ENCODE measurements at places on chromosomes 3 and 15.

DNA sequence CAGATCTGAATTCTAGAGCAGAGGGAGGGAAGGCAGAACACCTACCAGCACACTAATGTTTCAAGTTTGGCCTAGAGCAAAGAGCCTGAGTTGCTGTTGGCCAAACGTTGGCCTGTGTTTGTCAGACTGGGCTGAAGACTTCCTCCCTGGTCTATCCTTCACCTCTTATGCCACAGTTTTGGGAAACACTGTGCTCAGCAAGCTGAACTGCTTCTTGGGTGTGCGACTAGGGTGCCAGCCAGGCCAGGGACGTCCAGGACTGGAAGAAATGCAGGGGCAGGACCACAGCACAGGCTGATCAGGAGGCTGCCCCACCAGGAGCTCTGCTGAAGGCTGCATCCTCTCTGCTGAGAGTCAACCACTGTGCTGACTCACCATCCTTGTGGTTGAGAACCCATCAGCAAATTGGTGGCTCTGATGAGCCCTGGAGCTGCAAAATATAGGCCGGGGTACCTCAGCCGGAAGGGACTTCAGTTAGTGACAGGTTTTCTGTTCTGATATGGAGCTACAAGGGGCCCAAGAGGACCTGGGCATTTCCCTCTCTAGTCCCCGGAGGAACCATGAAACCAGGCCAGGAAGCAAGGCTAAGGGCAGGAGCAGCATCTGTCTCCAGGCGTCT lies 131.6 kb upstream of the RASGRP1 start:
- no peaks in the 10 kb centered on the region for H3K27me3 ChIP-seq
- H3K4me3 ChIP-seq = peak overlapping the region; percentile 33
- H3K4me1 ChIP-seq = peaks cover 60% of the 10 kb centered on the region
- DNase-seq = peak; percentile 59
- no peaks in the 10 kb centered on the region for H3K36me3 ChIP-seq

- DNase-seq = no peak
- H3K36me3 ChIP-seq = peaks cover 75% of the 10 kb centered on the region
- peaks cover 3% of the 10 kb centered on the region for H3K4me1 ChIP-seq
- H3K4me3 ChIP-seq = no peak overlapping the region
Observed at GRCh38 chr3:38124324-38125122, 12.4 kb downstream of the ACAA1 start.

DNA sequence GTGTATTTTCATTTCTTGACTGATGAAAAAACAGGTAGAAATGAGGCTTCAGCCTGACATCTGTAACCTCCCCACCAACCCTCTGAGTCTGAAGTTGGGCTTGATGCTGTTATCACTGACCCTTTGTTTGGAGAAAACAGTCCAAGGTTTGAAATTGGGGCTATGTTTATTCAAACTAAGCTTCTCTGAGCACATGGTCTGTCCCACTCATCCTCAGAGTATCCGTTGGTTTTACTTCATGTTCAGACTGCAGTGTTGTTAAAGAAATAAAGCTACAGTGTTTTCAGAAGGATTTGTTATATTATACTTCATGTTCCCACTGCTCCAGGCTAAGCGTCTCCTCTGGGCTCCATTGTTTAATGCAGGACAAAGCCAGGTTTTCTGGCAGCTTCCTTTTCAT lies 6.0 kb downstream of the MAPKBP1 start:
- no peak for DNase-seq
- no peak overlapping the region for H3K27ac ChIP-seq
- peaks cover 2% of the 10 kb centered on the region for H3K36me3 ChIP-seq
- H3K4me3 ChIP-seq = no peak overlapping the region
- H3K4me1 ChIP-seq = peaks cover 32% of the 10 kb centered on the region
- no peaks in the 10 kb centered on the region for H3K27me3 ChIP-seq

- H3K27me3 ChIP-seq = no peaks in the 10 kb centered on the region
- no peaks in the 10 kb centered on the region for H3K4me1 ChIP-seq
- no peak overlapping the region for H3K4me3 ChIP-seq
- H3K36me3 ChIP-seq = peaks cover 35% of the 10 kb centered on the region
- H3K27ac ChIP-seq = no peak overlapping the region
Observed at GRCh38 chr3:112550859-112551258, 10.9 kb downstream of the ATG3 start.

GRCh38 chr3:42094128-42094527 lies 3.0 kb downstream of the TRAK1 start:
- H3K4me1 ChIP-seq = peaks cover 10% of the 10 kb centered on the region
- no peak overlapping the region for H3K4me3 ChIP-seq
- H3K36me3 ChIP-seq = no peaks in the 10 kb centered on the region
- H3K27ac ChIP-seq = no peak overlapping the region

DNA sequence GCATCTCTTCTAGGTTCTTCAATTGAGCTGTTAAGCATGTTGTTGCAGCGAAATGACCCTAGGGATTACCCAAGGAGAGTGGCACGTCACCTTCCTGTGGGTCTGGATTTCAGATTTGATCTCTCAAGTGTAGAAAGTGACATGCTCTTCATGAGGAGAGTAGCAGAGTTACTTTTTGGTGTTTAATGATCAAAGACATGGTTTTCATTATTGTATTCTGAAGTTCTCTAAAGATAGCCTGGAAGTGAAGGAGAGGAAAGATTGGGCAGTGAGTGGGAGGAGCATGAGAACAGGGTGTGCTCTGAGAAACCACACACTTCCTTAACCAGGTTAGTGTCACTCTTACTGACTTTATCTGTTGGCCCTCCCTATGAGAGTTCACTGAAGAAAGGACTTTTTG lies 153.6 kb downstream of the AKAP13 start:
- DNase-seq = peak; percentile 51
- peaks cover 23% of the 10 kb centered on the region for H3K4me1 ChIP-seq
- H3K27ac ChIP-seq = no peak overlapping the region

DNA sequence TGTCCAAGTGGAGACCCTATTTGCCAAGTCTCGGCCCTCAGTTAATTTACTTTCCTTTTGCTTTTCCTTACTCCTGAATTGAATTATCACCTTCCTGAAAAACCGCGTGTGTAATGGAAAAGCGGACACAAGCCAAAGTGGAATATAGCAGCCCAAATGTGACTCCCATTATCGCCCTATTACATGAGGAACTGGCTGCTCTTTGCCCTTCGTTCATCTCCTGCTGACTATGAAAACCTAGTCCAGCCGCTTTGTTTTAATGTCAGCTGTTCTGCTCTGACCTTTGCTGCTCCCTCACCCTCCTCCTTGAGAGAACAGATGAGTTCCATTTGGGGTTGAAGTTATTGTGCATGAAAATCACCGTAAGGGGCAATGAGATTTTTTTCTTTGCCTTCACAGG lies 632.7 kb upstream of the SUCLG2 start:
- no peak overlapping the region for H3K4me3 ChIP-seq
- H3K27me3 ChIP-seq = no peaks in the 10 kb centered on the region
- no peak for DNase-seq
- no peak overlapping the region for H3K27ac ChIP-seq
- H3K36me3 ChIP-seq = no peaks in the 10 kb centered on the region

- H3K27me3 ChIP-seq = no peaks in the 10 kb centered on the region
- no peak for DNase-seq
- H3K27ac ChIP-seq = no peak overlapping the region
- no peak overlapping the region for H3K4me3 ChIP-seq
Observed at GRCh38 chr15:82830427-82831173, 21.2 kb downstream of the WHAMM start.

- no peak overlapping the region for H3K4me3 ChIP-seq
- no peak overlapping the region for H3K27ac ChIP-seq
- no peaks in the 10 kb centered on the region for H3K4me1 ChIP-seq
- DNase-seq = no peak
- no peaks in the 10 kb centered on the region for H3K36me3 ChIP-seq
Observed at GRCh38 chr3:88957711-88958439, 149.5 kb upstream of the EPHA3 start.

GRCh38 chr3:8736436-8736835 lies 2.8 kb downstream of the CAV3 start:
- H3K27me3 ChIP-seq = no peaks in the 10 kb centered on the region
- no peak overlapping the region for H3K4me3 ChIP-seq
- no peak overlapping the region for H3K27ac ChIP-seq

DNA sequence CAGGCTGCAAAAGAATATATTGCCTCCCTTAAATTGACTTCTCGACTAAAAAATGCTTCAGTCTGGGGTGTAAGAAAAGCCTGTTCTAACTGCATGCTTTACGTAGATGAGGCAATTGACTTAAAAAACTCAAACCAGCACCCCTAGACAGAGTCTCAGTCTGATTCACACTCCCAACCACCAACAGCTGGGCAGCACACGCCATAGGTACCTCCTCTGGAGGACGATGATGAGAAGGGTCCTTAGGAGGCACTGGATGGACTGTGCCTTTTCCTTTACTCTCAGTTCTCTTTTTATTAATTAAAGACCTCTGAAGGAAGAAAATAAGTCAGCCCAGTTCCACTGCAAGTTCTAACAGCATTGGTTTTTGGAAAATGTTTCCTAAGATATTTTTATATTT lies 175.0 kb downstream of the PDZRN3 start:
- H3K27me3 ChIP-seq = no peaks in the 10 kb centered on the region
- H3K36me3 ChIP-seq = no peaks in the 10 kb centered on the region
- no peak for DNase-seq
- H3K4me1 ChIP-seq = no peaks in the 10 kb centered on the region

GRCh38 chr15:44596511-44597010 lies 59.6 kb downstream of the EIF3J start:
- peaks cover 40% of the 10 kb centered on the region for H3K36me3 ChIP-seq
- no peaks in the 10 kb centered on the region for H3K27me3 ChIP-seq
- peaks cover 23% of the 10 kb centered on the region for H3K4me1 ChIP-seq
- H3K27ac ChIP-seq = no peak overlapping the region

- H3K36me3 ChIP-seq = no peaks in the 10 kb centered on the region
- no peaks in the 10 kb centered on the region for H3K27me3 ChIP-seq
- peaks cover 70% of the 10 kb centered on the region for H3K4me1 ChIP-seq
- no peak overlapping the region for H3K4me3 ChIP-seq
- H3K27ac ChIP-seq = peak overlapping the region; percentile 4
- DNase-seq = peak; percentile 55
Observed at GRCh38 chr15:69719527-69720240, 267.1 kb downstream of the RPLP1 start.

GRCh38 chr3:191781044-191781443 lies 320.1 kb downstream of the PYDC2 start:
- H3K4me3 ChIP-seq = no peak overlapping the region
- H3K27me3 ChIP-seq = no peaks in the 10 kb centered on the region
- no peak for DNase-seq
- H3K27ac ChIP-seq = no peak overlapping the region
- H3K36me3 ChIP-seq = no peaks in the 10 kb centered on the region
- H3K4me1 ChIP-seq = no peaks in the 10 kb centered on the region

- no peaks in the 10 kb centered on the region for H3K27me3 ChIP-seq
- H3K36me3 ChIP-seq = no peaks in the 10 kb centered on the region
- no peak overlapping the region for H3K27ac ChIP-seq
- no peaks in the 10 kb centered on the region for H3K4me1 ChIP-seq
- no peak overlapping the region for H3K4me3 ChIP-seq
- no peak for DNase-seq
Observed at GRCh38 chr3:82353306-82354171, 592.1 kb upstream of the GBE1 start.

DNA sequence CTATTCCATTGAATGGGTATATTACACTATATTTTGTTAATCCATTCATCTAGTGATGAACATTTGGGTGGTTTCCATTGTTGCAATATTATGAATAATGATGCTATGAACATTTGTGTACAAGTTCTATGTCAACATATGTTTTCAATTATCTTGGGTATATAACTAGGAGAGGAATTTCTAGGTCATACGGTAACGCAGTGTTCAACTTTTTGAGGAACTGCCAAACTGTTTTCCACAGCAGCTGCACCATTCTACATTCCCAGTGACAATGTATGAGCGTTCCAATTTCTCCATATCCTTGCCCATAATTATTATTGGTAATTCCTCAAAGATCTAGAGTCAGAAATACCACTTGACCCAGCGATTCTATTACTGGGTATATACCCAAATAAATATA lies 24.1 kb upstream of the RORA start:
- no peak for DNase-seq
- no peak overlapping the region for H3K27ac ChIP-seq
- no peaks in the 10 kb centered on the region for H3K27me3 ChIP-seq
- H3K4me3 ChIP-seq = no peak overlapping the region
- no peaks in the 10 kb centered on the region for H3K4me1 ChIP-seq

GRCh38 chr15:51576911-51577500 lies 45.6 kb downstream of the DMXL2 start:
- no peaks in the 10 kb centered on the region for H3K4me1 ChIP-seq
- H3K27ac ChIP-seq = no peak overlapping the region
- no peak for DNase-seq
- no peaks in the 10 kb centered on the region for H3K27me3 ChIP-seq
- no peak overlapping the region for H3K4me3 ChIP-seq
- H3K36me3 ChIP-seq = no peaks in the 10 kb centered on the region

- no peaks in the 10 kb centered on the region for H3K4me1 ChIP-seq
- H3K27ac ChIP-seq = no peak overlapping the region
- no peak overlapping the region for H3K4me3 ChIP-seq
Observed at GRCh38 chr3:169629895-169630294, 33.6 kb downstream of the MECOM start.

DNA sequence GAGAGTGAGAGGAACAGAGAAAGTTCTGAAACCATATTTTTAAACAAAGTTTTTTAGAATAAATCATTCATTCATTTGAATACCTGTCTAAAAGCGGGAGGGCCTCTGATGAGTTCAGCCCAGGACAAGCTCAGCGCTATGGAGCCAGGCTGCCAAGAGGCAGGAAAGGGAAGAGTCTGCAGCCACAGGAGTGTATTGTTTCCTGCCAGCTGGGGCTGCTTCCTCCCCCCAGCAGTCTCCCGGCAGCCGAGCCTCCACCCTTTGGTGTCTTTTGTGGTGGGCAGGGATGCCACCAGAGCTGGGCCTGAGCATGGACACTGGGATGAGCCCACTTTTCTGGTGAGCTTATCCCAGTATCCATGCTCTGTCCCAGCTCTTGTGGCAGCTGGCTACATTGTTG lies 199.5 kb upstream of the TPRG1 start:
- peaks cover 12% of the 10 kb centered on the region for H3K4me1 ChIP-seq
- H3K36me3 ChIP-seq = no peaks in the 10 kb centered on the region
- no peak overlapping the region for H3K27ac ChIP-seq
- DNase-seq = no peak

DNA sequence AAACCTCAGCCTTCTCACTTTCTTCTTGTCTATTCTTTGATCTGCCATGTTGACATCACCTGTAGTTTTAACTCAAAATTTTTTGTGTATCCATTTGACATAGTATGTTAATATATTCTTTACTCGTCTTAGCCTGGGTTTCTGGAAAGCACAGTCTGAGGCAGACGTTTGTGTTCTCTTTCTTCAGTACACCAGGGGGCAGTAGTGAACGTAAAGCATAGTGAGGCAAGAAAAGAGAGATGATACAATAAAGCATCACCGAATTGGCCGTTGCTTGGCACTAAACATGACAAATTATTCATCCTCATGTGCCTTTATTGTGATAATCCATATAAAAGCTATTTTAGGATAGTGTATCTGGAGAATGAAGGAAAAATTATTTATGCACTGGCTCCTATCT lies 141.0 kb upstream of the MYRIP start:
- no peaks in the 10 kb centered on the region for H3K27me3 ChIP-seq
- no peak overlapping the region for H3K4me3 ChIP-seq
- DNase-seq = no peak
- no peak overlapping the region for H3K27ac ChIP-seq
- no peaks in the 10 kb centered on the region for H3K4me1 ChIP-seq

- no peaks in the 10 kb centered on the region for H3K4me1 ChIP-seq
- no peaks in the 10 kb centered on the region for H3K27me3 ChIP-seq
- DNase-seq = no peak
- H3K36me3 ChIP-seq = no peaks in the 10 kb centered on the region
- no peak overlapping the region for H3K27ac ChIP-seq
Observed at GRCh38 chr15:23857028-23857641, 170.0 kb upstream of the NDN start.
